ENCODE measurements at places on chromosomes 2 and 18.

GRCh38 chr2:85423525-85423924, 5.0 kb downstream of the SH2D6 start:
- no peak for DNase-seq

DNA sequence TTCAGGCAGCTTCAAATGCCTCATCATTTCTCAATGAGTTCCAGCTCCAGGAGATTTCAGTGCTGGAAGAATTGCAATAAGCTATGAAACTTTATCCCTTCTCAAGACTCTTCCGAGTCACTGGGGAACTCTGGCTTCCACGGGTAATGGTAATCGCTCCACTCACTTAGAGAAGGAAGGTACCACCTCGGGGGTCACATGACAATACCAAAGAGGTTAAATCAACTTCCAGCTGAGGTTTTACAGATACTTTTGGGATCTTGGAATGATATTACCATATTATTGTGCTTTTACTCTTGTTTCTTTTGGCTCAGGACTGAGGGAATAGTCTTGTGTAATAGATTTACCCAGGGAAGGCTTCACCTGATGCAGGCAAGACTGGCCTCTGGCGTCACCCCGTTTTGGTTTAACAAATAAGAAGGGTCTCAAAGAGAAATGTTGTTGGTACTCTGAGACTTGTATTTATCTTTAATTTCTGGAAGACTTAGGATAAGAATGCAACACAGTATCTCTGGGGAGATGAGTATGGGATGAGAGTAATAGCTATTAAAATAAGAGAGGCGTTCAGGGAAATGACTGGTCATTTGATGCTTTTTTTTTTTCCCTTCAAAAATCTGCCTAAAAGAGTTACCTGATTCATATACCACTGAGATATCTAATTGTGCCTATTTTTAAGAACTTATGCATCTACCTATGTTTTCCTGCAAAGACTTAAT, 316.9 kb upstream of the ZEB2 start:
- DNase-seq, result no peak

DNA sequence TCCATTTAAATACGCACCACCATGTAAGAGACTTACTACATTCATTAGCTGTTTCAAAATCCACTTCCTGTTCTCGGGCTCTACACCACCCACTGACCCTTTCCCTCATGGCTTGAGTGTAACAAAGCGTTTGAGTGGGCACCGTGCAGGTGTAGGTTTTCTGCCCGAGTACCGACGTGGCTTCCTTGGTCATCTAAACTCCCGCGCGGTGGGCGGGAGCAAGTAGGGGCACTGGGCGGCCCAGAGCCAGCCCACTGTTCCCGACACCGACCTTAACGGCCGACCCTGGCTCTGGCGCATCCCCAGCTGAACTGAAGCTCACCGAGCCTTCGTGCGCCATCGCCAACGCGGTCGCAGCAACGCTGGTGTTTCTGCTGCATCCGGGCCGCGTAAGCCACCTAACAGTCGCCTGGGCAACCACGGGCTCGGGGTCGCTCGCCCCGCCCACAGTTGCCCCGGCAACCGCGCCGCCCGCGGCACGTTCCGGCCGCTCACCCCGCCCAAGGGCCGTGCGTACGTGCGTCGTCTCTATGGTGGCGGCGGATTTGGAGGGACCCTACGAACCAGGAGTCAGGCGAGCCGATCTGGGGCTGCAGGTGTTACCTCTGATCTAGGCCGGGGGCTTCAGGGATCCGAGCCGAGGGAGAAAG, at the start of the genes C2orf81 and WDR54:
Gene C2orf81, minus strand, starts transcription at position 399 of the 650 bp plus-strand sequence. Its CDS starts 59 bp downstream, at position 340.
Gene WDR54, plus strand, starts transcription at position 510 of the 650 bp plus-strand sequence. CDS start 424 bp downstream, outside the sequence.
- peak; percentile 84 for DNase-seq

DNA sequence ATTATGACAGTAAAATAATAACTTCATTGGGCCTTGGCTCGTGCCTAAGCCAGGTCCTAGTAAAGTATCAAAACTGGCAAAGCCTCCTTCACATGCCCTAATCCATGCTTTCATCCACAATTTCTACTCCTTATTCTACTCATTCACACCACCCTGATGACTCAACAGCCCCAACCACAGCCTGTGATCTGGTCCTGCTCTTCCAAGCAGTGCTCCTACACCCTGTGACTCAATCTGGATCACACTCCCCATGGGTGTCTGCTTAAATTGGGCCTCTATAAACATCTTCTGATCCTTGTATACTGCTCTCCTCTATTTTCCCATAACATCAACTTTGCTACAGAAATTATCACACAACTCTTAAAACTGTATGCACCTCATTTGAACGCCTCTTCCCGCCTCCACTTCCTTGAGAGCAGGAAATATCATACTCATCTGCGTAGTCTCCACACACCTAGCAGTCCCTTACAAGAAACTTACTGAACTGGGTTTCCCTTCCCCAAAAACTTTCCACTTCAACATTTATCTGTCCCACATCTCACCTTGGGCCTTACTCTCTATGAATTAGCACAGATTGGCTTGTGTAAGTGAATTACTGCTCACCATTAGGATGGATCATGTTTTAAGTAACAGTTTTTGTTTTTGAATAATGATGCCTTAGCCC, 15.9 kb downstream of the GTF3C3 start:
- DNase-seq, result no peak

GRCh38 chr18:49520661-49521145, 33.7 kb upstream of the C18orf32 start:
- no peak for DNase-seq

- DNase-seq, result no peak
Measured at GRCh38 chr2:198698230-198698629, 759.5 kb downstream of the SATB2 start.

DNA sequence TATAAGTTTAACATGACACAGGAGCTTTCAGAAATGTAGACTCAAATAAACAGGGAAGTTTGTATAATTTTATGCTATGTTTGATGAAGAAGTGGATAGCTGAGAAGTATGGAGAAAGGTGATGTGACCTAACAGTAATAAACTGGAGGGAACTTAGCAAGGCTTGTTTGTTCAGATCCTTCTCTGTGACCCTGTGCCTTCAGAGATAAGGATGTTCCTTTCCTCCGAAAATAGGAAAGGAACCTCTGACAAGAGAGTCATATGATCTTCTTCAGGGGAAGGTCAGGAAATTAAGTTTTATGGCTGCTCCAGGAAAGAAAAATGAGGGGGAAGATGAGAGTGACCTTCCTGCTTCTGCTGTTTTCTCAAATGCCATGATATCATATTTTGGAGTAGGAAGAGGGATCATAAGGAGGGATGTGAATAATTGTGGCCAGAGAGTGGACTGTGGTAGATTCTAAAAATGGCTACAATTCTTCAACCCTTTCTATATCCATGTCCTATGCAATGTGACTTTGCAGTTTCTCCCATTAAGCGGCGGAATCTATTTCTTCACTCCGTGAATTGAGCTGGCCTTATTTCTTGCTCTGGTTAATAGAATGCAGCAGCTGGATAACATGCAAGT, 8.5 kb upstream of the C2orf69 start:
- no peak for DNase-seq

DNA sequence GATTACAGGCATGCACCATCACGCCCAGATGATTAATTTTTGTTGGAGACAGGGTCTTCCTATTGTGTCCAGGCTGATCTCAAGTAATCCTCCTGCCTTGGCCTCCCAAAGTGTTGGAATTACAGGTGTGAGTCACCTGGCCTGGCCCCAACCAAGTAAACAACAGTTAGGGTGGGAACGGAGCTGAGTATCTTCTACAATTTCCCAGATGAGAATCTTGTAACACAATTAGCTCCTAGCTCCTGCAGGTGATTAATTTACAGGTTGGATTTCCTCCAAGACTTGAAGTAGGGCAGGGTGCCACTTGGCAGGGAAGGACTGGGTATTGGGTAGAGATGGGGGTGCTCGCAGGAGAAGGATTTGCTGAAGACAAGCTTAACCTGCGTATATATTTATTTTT, 17.8 kb downstream of the NLRC4 start:
- no peak for DNase-seq

DNA sequence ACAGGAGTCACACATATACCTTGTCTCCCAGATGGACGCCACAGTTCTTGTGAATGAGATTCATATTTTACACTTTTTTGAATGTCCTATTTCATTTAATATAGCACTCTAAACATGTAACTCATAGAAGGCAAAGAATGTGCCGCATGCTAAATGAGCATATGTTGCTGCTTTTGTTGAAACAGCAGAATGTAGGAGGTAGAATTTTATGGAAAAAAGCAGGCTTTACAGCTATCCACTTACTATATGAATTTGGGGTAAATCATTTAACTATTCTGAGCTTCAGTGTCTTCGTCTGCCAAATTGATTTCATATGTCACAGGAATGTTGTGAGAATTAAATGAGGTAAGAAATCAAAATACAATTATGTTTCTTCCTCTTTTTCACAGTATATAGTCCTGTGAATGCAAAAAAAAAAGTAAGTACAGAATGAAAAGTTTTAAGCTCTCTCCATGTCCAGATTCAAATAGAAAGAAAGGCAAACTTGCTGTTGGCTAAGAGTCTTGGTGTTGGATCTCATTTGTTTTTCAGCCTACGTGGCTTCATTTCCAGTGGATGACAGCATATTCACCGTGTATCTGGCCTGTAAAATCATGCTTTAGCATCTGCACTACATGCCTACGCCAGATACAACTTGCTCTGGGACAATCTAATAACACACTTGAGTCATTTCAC, 154.7 kb upstream of the CNTNAP5 start:
- DNase-seq, result no peak

DNA sequence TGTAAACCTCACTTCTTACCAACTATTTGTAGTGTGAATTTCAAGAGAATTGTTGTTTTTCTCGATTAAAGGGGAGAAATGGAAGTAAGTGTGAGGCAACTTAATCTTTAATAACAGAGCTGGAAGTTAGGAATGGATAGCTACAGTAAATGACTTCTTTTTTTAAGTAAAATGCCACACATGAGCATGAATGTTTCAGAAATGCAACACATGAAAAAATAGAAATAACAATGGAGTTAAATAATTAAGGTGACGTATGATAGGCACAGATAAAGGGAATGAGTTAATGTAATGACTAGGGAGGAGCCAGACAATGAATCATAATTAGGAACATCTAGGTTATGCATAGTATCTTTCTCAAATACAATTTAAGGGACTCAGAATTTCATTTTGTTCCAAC, 3.4 kb downstream of the REL start:
- DNase-seq, result no peak

DNA sequence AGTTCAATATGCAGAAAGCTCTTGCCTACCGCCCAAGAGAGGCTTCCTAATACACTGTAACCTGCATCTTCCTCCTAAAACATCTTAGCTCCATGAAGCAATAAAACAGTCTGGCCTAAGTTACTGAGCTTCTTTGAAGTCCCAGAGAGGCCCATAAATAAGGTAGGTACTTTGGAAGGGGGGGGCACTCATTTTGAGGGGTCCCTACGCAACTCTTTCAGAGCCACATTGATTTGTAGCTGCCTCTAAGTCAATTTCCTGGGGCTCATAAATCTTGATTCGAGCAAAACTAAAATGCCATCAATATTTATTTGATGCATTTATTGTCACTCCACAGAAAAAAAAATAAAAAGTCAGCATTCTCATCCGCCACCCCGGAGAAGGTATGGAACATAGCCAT, 60.4 kb upstream of the SIX2 start:
- no peak for DNase-seq

DNA sequence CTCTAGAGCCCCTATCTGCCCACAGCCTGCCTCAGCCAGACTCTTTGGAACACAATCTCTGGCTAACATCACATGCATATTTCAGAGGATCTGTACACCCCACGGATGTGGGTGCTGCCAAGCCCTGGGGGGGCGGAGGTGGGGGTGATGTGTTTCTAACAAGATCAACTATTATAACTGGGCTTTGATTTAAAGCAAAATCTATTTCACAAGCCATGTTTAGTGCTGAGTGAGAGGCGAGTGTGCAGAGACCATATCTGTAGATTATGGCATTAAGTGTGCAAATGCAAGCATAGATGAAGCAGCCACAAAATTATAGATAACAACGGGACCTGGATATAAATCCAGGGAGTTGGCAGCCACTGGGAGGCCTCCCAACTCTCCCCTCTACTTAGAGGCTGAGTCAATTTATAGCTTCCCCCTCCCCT, 135.8 kb upstream of the SMAD2 start:
- no peak for DNase-seq

DNA sequence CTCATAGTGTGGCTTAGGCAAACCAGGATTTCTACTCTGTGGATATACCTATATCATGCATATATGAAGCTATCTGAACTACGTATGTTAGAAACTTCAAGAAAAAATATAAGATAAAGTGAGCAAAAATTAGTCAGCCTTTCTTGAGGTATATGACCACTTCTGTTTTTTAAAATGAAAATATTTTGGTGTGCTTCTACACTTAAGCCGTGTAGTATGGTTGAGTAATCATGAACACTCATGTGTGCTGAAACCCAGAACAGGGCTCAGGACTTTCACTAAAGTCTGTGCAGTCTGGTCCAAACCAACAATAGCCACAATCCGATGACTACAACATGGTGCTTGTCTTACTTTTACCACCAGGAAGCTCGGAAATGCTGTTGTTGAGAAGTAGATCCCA, 48.9 kb upstream of the TMEM177 start:
- no peak for DNase-seq

DNA sequence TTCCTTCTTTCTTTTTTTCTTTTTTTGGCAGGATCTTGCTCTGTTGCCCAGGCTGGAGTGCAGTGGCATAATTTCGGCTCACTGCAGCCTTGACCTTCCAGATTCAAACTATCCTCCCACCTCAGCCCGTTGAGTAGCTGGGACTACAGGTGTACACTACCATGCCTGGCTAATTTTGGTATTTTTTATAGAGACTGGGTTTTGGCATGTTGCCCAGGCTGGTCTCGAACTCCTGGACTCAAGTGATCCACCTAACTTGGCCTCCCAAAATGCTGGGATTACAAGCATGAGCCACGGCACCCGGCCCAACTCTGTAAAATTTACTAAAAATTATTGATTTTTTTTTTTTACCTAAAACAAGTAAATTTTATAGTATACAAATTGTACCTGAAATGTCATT, 360.8 kb downstream of the ALK start:
- DNase-seq, result no peak

DNA sequence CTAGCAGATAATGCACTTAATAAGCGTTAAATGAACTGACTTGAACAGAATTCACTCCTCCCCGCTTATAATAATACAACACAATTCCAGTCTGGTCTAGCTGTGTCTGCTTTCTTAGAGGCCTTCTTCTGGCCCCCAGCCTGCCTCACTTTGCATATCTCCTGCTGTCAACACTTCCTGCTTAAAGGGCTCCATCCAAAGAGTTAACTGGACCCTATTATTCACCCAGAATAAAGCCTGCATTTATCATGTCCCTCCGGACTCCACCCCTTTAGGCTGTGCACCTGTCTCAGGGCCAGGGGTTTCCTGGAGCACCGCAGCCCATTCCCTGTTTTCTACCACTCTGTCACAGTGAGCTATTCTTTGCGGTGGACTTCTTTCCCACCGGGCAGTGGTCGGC, 292.8 kb upstream of the FBXO11 start:
- no peak for DNase-seq

DNA sequence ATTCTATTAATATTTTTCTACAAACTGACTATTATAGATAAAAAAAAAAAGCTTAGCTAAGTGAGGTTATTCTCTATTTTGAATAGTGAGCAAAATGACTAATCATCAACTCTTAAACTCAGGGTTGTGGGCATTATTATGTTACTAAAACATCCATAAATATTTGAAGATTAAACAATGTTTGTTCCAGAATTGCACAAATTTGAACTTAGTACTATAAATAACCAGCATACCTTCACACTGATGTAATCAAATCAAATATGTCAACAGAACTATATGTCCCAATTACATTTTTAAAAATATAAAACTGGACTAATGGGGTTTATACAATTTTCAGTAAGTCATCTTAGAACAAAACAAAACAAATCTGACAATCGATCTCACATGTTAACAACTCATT, 800.9 kb downstream of the LRP1B start:
- DNase-seq, result no peak

- DNase-seq, result no peak
Measured at GRCh38 chr2:176390276-176391147, 121.3 kb downstream of the MTX2 start.
